GM20000 (cell line): ENCODE measurements at places on chromosomes 13 and 19.
A peak's percentile ranks its signal among the peaks of the same experiment; 100 is the strongest.

DNA sequence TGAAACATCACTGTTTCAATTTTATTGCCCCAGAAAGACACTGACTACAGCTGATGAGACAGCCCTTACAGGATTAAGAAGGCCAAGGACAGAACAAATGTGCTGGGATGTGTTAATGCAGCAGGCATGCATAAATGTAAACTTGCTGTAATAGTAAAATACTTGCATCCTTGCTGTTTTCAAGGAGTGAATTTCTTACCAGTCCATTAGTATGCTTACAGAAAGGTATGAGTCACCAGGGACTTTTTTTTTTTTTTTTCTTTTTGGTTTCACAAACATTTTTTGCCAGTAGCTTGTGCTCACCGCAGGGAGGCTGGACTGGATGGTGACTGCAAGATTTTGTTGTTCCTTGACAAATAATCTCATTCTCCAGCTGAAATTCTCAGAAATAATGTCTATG, 55.1 kb downstream of the GPR180 start:
- DNase-seq: peak; percentile 18

- DNase-seq: no peak
Measured at GRCh38 chr13:60018536-60018935, 145.2 kb downstream of the DIAPH3 start.

DNA sequence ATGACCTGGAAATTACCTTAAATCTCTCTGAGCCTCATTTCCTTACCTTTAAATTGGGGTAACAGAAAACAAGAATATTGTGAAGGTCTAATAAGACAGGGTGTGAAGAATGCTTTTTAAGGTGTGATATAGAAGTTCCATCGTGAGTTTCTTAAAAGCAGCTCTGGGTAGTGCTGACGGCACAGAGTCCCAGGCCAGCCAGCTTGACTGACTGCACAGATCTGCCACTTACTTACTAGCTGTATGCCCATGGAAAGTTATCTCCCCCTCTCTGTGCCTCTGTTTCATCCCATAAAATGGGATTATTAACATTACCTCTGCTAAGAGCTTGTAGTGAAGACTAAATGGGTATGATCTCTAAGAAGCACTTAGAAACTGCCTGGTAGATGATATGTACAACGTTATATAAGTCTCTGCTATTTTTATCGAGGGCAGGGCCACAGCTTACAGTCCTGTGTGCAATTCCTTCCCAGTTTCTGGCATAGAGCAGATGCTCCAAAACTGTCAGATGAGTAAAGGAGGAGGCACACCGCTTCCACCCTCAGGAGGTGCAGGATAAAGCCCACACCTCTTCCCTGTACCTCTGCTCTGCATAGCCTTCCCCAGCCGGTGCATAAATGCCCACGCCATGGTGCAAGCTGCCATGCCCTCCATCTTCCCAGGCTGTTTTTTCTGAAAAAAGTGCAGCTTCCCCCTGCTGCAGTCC, 99.6 kb downstream of the MBNL2 start:
- no peak for DNase-seq

DNA sequence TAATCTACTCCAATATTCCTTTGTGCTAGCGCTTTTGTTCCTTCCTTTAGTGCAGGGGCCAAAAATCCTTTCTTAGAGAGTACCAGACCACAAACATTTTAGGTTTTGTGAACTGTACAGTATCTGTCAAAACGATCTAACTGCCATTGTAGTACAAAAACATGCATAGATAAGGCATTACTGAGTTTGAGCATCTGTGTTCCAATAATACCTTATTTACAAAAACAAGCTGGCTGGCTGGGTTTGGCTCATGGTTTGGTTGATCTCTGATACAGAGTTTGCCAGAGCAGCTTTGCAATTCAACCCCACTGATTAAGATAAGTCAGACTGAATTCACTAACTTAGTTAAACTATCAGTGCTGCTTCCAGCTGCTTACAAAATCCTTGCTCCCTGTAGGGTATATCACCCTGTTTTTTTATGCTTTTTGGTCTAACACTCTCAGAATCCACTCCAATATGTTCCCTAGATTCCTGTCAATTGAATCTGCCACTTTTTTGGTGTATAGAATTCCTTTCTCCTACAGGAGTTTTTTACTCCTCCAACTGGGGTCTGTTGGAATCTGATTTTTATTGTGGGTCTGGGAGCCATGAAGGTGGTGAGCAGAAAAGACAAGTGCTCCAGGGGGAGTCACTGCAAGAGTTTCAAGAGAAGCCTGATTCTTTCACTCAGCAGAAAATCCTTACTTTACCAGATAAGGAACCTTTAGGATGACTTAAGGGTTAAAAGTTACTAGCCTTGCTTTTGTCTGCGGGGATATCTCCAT, 1399.4 kb downstream of the EFNB2 start:
- no peak for DNase-seq

DNA sequence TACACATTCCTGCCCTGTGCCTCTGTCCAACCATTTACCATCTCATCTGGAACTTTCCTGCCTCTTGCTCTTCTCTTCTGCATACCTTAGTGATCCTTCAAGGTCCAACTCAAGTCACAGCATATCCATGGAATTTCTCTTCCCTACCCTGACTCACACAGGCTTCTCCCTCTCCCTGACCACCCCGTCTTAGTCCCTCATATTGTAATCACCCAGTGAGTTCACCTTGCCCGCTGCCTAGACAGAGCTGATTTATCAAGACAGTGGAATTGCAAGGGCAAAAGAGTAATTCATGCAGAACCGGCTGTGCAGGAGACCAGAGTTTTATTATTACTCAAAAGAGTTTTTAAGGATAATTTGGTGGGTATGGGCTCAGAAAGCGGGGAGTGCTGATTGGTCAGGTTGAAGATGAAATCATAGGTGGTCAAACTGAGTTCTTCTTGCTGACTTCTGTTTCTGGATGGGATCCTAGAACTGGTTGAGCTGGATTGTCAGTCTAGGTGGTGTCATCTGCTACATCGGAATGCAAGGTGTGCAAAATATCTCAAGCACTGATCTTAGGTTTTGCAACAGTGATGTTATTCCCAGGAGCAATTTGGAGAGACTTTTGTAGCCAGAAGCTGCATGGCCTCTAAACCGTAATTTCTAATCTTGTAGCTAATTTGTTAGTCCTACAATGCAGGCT, 67.2 kb downstream of the HSPH1 start:
- DNase-seq: no peak

- DNase-seq: no peak
Measured at GRCh38 chr13:36356058-36356457, 9.9 kb upstream of the SPART start.

DNA sequence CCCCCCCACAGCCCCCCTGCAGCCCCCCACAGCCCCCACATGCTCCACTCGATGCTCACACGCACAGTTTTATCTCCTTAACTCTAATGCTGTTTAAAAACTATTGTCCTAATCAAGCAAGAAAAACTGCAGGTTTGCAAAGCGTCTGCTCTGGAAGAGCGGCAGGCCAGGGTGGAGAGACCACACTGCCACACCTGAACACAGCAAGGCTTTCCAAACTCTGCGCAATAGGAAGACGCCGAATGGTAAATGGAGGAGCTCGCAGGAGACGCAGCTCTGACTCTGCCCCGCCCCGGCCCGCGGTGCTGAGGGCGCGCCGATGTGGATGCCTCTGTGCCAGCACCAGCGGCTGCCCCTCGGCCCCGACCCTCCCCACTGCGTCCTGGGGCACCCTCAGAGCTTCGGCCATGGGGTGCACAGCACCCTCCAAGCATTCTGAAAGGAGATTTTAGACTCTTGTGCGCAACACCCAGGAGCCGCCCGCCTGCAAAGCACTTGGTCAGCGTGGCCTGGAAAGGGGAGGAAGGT, 32.4 kb downstream of the RASA3 start:
- DNase-seq: no peak

GRCh38 chr13:95710313-95710712, 33.4 kb downstream of the DNAJC3 start:
- no peak for DNase-seq

- DNase-seq: no peak
Measured at GRCh38 chr13:110642291-110642981, 27.1 kb downstream of the NAXD start.

DNA sequence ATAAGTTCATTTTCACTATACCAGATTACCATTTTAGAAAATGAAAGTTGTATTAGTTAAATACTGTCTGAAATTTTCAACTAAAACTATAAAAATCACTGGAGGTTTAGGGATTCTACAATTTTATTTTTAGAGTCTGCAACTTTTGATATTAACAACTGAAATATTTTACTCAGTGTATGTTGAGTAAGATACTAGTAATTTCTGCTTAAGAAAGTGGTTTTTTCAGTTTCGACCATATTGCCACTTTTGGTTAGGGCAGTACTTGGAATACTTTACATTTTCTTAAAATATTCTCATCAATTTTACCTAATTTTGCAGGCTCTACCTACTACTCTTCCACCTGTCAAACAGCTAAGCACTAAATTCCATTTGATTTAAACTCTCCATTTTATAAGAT, 59.6 kb downstream of the KCNRG start:
- no peak for DNase-seq

- no peak for DNase-seq
Measured at GRCh38 chr19:4801085-4801619, 9.6 kb downstream of the FEM1A start.

GRCh38 chr19:17259118-17259780, 5.3 kb downstream of the USHBP1 start:
- DNase-seq: no peak
